ENCODE measurements at places on chromosomes 6 and 20.

DNA sequence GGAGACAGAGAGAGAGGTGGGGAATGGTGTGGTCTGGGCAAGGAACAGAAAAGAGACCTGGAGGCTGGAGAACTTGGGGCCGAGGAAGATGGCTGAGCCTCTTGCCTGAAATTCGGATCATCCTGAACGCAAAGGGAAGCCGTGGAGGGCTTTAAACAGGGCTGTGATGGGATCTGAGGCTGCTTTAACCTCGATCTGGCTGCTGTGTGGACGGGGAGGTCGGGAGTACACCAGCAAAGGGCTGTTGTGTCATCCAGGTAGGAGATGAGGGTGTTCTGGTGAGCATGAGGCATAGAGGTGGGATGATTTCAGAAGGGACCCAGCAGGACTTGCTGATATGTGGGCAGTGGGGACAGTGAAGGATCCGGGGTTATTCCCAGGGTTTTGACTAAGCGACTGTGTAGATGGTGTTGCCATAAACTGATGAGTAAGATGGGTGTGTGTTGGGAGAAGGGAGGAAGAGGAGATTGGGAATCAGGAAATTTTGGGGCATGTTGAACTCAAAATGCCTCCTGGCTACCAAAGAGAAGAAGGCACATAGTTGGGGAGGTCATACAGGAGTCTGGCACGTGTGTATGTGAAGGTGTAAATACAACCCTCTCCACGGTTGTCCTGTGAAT lies 158.5 kb downstream of the NFATC2 start:
- DNase-seq, result no peak

DNA sequence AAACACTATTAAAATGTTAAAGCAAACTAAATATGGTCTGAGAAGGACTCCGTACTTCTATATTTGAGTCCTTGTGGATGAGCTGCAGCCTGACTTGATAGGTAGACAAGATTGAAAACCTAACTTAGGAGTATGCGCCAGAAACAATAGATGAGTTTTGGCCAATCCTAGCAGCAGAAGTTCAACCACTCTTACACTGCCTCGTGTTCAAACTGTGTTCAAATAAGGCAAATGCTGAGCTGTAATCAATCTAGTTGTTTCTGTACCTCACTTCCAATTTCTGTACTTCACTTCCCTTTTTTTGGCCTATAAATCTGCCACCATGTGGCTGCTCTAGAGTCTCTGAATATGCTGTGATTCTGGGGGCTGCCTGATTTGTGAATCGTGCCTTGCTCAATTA lies 13.2 kb upstream of the SERINC1 start:
- no peak for DNase-seq

- DNase-seq, result no peak
These were observed 258.9 kb downstream of the CD109 start for GRCh38 chr6:73954881-73955280.

- DNase-seq, result no peak
These were observed 97.9 kb upstream of the BTN3A2 start for GRCh38 chr6:26267083-26267589.

- no peak for DNase-seq
These were observed 414.5 kb downstream of the ESR1 start for GRCh38 chr6:152221806-152222628.

DNA sequence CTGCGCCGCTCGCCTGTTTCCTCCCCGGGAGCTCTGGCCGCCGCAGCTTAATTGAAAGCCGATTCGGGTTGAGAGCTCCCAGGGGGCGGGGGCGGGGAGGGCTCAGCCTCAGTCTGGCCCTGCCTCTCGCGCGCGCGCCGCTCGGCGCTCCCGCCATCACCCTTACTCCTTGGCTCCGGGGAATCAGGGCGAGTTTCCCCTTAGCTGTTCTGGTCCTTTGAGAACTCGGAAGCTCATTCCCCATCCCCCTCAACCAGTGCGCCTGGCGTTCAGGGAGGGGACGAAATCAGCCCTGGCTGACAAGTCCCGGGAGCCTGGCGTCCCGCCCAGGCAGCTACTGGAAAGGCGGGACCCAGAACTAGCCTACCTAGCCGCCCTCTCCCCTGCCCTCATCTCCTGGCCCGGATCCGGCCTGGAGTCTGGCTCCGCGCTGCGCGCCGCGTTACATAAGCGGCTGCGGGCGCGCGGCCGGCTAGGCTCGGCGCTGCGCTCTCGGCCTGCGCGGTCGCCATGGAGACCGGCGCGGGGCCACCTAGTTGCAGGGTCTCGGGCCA lies 2.8 kb downstream of the SLC12A5 start:
- no peak for DNase-seq

GRCh38 chr6:20084411-20084810 lies 127.9 kb downstream of the MBOAT1 start:
- no peak for DNase-seq

DNA sequence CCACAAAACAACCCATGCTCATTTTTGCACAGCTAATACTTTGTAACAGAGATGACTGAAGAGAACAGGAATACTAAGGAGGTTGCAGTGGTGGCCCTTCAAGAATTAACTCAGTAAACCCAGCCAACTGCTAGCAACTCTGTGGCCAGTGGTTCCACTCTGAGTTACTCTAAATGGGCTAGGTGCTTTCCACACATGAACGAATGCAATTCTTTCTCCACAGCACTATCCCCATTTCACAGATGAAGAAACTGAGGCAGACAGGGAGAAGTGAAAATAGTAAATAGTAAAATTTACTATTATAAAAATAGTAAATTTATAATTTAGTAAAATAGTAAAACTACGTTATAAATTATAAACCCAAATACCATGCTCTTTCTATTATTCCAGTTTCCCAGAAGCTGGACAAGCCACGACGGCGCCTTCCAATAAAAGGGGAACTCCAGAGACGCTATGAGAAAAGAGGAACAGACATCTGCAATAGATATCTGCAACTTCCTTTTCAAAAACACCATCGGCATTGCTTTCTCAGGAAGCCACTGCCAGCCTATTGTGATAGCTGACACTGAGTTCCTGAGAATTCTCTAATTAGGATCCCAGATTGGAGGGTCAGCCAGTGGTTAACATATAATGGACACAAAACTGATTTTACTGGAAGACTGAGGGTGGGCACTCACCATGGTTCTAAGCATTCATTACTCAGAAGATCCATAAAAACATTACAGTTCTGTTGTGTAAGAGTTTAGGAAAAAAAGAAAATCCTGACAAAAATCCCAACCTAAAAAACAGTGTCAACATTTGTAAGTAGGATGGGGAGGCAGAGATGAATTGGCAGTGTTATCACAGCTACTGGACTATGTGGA lies 16.2 kb downstream of the FKBP1A start:
- no peak for DNase-seq

- DNase-seq, result peak; percentile 50
These were observed 396.9 kb upstream of the ADGRB3 start for GRCh38 chr6:68238097-68238601.

GRCh38 chr6:92362404-92362803 lies 1057.0 kb downstream of the EPHA7 start:
- DNase-seq, result no peak

DNA sequence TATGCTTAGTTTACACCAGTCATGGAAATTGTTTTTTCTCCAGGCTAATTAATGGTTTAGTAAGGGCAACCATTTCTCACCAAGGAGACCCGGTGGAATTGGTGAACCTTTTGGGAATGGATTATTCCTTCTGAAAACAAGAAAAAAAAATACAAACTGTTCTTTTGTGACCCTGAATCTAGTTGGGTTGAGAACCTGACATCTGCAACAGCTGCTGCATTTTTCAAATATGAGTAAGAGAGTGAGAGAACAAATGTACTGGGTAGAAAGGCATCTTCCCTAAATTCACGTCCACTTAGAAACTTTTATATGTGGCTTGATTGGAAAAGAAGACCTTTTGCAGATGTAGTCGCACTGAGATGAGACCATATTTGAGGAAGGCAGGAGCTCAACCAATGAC lies 553.4 kb upstream of the EPHA7 start:
- DNase-seq, result no peak

DNA sequence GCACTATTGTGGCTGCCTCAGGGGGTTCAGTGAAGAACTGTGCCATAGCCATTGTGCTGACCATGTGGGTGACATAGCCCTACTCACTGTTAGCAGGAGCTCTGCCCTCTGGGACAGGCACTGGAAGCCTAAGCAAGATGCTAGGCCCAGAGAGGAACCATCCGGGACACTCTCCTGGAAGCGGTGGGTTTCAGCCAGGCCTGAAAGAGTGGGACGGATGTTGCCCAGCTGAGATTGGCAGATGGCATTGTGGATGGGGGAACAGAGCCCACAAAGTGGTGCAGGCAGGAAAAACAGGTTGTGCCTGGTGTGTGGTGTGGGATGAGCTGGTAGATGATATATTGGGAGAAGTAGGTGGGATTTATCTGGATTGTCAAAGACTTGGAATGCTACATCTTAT lies 40.1 kb downstream of the DLGAP4 start:
- no peak for DNase-seq

DNA sequence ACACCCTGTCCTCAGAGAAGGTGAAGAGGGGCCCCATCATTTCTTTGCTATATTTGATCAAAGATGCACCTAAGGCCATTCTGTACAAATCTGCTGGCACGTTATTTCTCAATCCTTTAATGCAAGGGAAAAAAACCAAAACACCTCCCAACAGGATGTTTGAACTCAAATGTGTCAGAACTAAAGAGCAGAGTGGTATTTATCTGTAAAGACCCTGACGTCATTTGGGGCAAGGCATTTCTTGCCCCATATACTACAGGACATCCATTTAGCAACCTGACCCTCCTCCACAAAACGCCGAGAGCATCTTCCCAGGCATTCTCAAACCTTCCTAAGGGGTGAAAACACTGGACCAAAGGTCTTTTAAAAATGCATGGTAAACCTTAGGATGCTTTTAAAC lies 50.8 kb downstream of the ZMYND8 start:
- DNase-seq, result no peak

GRCh38 chr20:38229376-38230252 lies 30.9 kb downstream of the KIAA1755 start:
- no peak for DNase-seq

- DNase-seq, result peak; percentile 73
These were observed 43.8 kb upstream of the LAMA4 start for GRCh38 chr6:112298021-112298745.

GRCh38 chr6:28490205-28490890 lies 25.2 kb downstream of the GPX6 start:
- DNase-seq, result no peak

DNA sequence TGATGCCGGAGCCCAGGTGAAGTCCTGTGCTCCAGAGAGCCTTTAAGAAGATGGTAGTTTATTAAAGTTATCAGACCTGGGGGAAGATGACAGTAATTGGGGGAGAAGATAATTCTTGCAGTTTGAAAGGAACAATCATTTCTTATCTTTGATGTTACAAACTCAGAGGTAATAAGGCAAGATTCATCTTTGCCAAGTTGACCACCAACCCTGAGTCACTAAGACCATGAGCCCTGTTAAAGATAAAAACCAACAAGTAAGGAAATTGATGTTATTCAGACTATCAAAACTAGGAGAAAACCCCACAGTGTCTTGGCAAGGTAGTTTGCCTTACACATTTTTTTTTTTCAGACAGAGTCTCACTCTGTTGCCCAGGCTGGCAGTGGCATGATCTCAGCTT lies 73.1 kb downstream of the MKKS start:
- no peak for DNase-seq

DNA sequence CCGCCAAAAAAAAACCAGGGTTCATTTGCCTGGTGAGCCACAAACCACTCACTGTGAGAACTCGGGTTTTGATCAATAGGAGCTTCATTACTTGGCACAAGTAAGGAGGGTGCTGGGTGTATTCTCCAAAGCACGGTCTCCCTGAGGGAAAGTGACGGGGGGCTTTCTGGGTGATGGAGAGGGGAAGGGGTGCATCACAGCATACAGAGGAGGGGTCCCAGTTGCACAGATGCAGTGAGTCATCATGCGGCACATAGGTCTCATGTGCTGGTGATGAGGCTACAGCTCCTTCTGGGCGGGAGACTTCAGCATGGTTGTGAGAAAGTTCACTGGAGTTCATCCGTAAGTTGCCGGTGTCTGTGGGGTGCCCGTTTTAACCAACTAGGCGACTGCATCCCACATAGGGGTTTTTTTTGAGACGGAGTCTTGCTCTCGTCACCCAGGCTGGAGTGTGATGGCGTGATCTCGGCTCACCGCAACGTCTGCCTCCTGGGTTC lies 36.2 kb downstream of the SUN5 start:
- DNase-seq, result no peak

DNA sequence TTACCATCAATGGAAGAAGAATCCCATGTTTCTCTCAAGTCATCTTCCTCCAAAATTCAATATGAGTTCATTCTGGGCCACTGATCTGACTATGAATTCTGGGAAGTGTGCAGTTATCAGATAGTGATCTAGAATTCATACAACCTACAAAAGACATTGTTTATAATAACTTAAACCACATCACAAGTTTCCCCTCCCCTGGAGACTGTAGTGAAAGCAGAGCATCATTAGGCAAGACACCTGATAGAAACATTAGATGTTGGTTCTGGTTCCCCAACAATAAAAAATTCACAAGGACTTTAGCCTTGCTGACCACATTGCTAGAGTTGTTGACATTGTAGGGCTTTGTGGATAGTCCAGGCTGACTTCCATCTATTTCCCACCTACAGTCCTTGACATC lies 506.4 kb upstream of the JAG1 start:
- no peak for DNase-seq

- no peak for DNase-seq
These were observed 52.3 kb downstream of the RNGTT start for GRCh38 chr6:88910922-88911778.

DNA sequence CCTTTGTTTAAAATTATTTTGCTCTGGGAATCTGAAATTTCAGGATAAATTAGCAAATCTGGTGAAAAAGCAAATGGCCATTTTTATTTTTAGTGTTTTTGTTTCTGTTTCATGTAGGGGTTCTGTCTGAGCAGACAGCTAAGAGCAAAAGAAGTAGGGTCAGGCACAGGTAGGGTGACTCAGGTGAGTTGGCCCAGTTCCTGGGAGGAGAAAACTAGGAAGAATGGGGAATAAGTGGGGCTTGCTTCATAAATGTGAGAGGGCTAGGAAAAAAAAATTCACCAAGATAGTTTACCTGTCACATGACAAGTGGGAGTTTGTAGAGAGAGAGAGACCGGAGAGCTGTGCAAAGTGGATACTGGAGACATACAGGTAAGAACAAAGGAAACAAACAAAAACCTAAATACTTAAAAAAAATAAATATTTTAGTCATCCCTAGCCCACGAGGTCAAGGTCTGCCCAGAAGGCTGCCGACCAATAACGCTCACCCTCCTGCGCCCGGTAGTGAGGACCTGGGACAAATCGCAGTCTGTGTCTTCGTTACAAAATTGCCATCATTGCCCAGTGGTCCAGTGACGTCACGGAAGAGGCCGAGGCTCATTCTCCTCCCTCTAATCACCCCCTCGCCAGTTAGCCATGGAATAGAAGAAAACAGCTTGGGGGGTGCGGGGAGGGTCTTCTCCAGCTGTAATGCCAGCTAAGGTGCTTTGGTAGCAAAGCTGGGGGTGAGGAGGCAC lies 2.3 kb downstream of the THBD start:
- DNase-seq, result no peak
